ENCODE measurements at places on chromosomes 16 and 17.
A peak's percentile ranks its signal among the peaks of the same experiment; 100 is the strongest.

DNA sequence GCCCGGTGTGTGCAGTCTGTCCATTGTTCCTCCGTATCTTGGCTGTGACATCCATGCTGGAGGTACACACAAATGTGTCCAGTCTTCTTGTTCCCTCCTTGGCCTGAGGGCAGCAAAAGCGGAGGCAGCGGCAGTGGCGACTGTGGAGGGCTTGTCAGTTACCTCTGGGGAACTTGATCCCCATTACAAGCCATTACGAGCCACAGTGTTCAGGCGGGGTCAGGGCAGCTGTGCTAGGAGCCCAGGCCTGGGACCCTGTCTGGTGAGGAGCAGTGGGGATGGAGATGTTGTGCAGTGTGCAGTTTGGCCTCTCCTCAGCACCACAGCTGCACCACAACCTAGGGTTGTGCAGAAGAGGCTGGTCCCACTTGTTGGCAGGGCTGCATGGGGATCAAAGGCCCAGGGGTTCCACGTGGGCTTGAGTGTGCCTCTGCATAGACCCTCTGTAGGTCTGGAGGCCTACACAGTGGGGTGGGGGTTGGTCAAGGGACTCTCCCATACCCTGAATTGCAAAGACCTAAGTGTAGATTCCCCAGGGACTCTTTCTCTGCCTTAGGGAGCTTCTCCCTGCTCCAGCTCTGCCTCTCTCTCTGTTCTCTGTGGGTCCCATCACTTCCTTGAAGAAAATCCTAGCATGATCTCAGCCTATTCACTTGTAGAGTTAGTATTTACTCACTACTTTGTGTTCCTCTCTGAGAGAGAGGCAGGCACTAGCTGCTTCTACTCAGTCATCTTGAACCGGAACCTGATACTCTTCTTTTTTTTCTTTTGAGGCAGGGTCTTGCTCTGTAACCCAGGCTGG is 58.8 kb downstream of the SLFN11 start:
- DNase-seq, result no peak

DNA sequence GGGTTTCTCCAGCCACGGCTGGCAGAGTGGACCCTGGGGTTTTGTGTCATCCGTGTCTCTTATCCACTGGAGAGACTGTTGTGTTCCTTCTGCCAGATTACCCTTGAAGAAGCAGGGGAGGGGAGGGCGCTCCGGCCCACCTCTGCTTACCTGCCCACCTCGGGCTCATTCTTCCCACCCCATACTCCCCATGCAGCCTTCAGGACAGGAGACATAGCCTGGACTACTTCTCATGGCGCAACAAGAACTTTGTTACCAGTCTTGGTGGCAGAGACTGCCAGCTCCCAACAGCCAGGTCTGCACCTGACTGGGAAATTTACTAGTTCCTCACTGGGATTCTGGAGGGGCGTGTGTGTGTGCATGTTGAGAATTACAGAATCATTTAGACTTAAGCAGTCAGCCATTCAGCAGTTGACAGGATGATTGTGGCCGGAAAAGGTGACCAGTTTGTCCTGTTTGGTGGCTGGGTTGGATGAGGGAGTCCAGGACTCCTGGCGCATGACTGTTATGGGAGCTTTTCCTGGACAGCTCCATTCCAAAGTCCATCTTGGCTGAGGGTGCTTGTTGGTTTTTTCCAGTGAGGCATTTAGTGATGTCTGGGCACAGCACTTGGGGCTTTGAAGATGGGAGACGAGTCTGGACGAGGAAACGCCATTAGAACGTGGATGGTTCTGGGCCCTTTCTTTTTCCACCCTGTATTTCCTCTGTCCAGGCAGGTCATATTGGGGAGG is 8.7 kb downstream of the GSE1 start:
- no peak for DNase-seq

DNA sequence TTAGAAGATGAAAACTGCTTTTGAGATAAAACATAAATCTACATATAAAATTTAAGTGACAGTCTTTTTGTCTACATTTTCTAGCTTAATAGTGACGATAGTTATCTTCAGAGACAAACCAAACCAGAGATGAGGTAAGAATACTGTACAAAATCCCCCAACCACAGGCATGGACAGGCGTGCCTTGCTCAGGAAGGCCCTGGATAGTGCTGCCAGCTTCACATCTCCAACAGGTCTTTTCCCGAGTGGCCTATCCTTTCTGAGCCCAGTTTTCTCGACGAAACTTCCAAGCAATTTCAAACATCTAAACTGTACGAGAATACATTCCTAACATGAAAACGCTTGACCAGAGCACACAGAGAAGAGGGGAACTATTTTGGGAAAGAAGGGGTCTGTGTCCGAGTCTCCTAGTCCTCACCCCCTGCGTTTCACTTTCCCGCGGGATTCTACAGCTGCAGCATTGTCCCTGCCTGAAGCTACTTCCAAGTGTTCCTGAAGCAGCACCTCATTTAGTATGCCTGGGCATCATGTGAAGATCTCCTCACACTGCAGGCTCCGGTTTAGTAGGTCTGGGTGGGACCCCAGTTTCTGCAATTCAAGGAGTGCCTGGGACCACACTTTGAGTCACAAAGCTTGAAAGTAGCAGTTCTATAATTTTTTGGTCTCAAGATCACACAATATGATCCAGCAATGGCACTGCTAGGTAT is 37.8 kb downstream of the GNA13 start:
- DNase-seq, result no peak

DNA sequence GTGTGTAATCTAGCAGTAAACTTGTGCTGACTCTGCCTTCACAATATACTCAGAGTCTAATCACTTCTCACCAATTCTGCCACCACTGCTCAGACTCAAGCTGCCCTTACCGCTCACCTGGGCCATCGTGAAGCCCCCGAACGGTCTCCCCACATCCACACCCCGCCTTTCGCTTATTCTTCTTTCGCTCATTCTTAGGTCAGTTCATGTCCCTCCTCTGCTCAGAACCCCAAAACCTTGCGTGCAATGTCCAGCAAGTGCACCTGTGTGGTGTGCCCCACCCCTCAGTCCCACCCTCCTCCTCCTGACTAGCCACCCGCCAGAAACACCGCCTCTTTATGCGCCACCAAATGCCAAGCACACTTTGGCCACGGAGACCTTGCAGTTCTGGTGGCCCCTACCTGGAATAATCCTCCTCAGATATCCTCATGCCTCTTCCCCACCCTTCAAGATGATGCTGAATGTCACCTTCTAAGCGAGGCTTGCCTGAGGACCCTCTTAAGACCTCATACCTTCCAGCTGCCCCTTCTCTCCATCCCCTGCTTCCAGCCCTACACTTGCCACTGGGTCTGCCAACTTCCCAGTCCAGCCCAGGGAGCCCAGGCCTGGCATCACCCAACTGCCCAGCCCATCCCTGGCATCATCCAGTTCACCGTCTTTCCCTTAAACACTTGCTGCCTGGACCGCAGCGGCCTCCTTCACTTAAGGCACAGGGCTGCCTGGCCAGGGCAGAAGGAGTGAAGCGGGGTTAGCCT is 34.3 kb upstream of the RBFOX3 start:
- no peak for DNase-seq

GRCh38 chr16:50166511-50167500 is 13.7 kb downstream of the TENT4B start:
- DNase-seq, result no peak

GRCh38 chr17:81858967-81859905 is 1.1 kb downstream of the P4HB start:
- DNase-seq, result peak; percentile 37

GRCh38 chr16:65497571-65497970 is 375.7 kb upstream of the CDH11 start:
- DNase-seq, result no peak
